NCI-H526 (cell line): ENCODE measurements at places on chromosomes 6 and 20.

GRCh38 chr6:145829950-145830349 is 15.4 kb upstream of the FBXO30 start:
- DNase-seq = no peak

GRCh38 chr6:159973406-159973805 is 4.5 kb downstream of the IGF2R start:
- DNase-seq = no peak

GRCh38 chr6:142700032-142700431 is 244.9 kb downstream of the HIVEP2 start:
- DNase-seq = no peak

- DNase-seq = no peak
Observed at GRCh38 chr6:134166511-134167261, 114.3 kb upstream of the SLC2A12 start.

- DNase-seq = no peak
Observed at GRCh38 chr6:112396221-112396620, 49.1 kb downstream of the RFPL4B start.

- no peak for DNase-seq
Observed at GRCh38 chr6:148431840-148432239, 89.2 kb downstream of the SASH1 start.

DNA sequence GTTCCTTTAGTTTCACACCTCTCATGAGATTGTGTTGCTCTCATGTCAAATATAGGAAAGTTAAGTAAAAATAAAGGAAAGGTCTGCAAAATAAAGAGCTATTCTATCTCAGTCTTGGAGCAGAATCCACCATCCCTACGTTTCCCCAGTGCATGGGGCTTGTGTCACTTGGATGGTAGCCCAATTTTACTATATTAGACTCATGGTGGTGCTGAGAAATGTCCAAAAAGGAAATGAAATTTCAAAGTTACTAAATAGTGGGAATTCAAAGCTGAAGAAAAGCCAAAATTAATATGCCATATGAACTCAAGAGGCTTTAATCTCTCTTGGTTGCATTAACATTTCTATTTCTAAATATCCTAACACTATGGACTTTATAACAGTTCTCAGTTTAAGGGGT is 1283.3 kb upstream of the GJE1 start:
- DNase-seq = no peak

DNA sequence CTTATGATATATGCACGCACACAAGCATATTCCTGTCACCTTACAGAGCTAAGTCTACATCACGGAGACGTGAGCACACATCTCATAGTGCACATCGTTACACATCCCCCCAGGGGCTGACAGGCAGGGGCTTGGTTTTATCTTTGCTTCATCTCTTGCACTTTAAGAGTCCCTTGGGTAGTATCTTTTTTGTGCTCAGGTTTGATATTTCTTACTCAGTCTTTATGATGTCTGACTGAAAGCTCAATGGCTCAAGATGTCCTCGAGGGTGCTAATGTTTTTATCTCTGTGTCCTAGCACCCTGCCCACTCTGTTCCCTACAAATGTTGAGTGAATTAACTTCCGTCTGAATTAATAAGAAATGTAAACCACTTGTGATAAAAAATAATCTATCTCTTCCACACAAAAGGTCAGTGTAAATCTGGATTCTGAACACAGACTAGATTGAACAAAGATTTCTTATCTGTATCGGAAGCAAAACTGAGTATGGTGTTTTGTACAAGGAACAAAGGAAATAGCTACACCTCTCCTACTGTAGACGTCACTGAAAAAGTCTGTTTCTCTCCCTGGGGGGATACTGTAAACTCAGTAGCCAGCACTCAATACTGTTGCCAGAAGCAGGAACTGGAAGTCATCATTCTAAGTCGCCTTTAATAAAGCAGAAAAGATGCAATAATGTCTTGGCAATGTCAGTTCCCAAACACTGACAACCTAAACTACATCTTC is 195.1 kb downstream of the PRKN start:
- no peak for DNase-seq

DNA sequence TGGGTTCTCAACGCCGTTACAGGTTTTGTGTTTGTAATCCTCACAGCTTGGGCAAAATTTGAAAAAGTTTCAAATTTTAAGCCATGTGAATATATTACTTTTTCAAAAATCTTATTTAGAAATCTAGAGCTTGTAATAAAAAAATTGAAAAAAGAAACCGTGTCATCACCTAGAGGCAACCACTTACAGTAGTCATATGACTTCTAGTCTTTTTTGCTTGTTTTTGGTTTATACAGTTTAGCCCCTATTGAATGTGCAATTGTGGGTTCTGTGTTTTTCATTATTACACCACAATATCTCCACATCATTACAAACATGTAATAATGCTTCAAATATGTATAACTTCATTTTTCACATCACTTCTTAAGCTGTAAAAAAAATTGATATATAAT is 888 bp downstream of the DYNLRB1 start:
- DNase-seq = no peak

- DNase-seq = no peak
Observed at GRCh38 chr20:15515691-15516090, 1057.6 kb downstream of the KIF16B start.

GRCh38 chr6:36118550-36119107 is 11.7 kb upstream of the MAPK13 start:
- DNase-seq = no peak

- DNase-seq = no peak
Observed at GRCh38 chr20:43976547-43976946, 61.9 kb downstream of the TOX2 start.

DNA sequence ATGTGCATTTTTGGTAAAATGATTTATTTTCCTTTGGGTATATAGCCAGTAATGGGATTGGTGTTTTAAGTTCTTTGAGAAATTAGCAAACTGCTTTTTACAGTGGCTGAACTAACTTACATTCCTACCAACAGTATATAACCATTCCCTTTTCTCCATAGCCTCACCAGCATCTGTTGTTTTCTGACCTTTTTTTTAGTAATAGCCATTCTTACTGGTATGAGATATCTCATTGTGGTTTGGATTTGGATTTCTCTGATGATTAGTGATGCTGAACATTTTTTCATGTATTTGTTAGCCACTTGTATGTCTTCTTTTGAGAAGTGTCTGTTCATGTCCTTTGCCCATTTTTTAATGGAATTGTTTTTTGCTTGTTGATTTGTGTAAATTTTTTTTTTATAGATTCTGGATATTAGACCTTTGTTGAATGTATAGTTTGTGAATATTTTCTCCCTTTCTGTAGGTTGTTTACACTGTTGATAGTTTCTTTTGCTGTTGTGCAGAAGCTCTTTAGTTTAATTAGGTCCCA is 42.3 kb downstream of the STK4 start:
- DNase-seq = no peak

GRCh38 chr6:36791521-36792135 is 47.6 kb downstream of the CPNE5 start:
- DNase-seq = no peak

- no peak for DNase-seq
Observed at GRCh38 chr20:10769700-10770099, 95.9 kb upstream of the JAG1 start.

DNA sequence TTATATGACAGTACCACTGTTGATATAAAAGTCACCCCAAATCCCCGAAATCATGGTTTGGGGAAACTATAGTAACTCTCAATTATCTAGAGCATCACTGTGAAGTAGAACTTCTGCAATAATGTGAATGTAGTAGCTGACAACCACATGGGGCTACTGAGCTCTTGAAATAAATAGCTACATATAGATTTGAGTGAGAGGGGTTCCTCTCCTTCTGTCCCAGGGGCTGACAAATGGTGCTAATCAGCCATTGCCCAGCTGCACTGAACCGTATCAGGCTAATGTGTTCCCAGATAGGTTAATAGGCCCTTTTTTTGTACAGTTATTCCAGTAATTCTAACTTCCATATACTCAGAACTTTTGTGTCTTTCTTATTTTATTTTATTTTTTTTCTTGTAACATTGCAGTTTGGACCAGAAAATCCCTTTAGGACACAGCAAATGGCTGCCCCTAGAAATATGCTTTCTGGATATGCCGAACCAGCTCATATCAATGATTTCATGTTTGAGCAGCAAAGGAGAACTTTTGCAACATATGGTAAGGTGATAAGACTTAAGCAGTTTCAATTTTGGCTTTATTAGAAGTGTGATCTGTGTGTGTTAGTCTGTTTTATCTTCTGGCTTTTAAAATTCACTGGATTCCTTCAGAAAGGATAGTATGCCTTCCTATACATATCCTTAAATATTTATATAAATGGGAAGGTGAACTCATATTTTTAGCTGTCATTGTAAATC is 21.1 kb downstream of the CDC40 start:
- no peak for DNase-seq

DNA sequence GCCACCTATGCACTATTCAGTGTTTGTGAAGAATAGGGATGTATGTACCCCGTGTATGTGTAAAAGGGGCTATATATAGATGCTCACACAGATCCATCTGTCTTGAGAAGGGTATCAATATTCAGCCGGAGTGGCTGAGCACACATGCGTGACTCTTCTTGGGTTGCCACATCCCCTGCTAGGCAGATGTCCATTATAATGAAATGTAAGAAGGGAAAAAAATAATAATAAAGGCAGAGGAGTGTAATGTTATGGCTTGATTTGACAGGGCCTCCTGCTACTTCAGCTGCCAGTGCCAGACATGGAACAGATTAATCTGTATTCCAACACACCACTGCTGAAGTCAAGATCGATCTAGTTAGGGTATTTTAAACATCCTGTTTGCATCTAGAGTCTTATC is 74.2 kb upstream of the VSTM2L start:
- no peak for DNase-seq

DNA sequence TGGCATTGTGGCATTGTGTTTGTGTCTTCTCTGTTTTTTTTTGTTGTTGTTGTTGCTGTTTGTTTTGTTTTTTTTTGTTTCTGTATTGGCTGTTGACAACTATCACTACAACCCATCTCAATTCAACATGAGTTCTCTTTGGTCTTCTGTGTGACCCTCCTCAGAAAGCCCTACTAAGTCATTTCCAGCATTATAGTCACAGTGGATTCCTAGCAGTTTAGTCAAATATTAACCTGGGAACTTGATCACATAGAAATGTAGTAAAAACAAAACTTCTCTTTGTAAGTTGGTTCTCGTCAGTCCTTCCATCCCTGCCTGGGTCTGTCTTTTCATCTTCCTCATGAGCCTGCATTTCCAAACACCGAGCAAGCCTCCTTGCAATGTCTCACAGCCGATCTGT is 16.8 kb downstream of the SLC17A2 start:
- no peak for DNase-seq

DNA sequence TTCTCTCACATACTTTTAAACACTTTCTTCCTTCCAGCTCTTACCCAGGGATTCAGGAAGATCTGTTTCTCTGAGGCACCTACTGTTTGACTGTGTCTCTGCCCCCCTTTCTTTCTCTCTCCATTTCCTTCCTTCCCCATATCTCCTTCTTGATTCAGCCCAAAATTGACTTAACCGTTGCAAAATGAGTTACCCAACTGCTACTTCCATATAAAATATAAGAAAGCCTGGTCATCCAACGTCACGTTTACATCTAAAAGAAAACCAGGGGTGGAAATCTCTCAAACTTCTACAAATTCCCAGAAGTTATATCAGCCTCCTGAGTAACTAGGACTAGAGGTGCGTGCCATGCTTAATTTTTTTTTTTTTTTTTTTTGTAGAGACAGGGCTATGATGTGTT is 95.2 kb upstream of the INSM1 start:
- no peak for DNase-seq

DNA sequence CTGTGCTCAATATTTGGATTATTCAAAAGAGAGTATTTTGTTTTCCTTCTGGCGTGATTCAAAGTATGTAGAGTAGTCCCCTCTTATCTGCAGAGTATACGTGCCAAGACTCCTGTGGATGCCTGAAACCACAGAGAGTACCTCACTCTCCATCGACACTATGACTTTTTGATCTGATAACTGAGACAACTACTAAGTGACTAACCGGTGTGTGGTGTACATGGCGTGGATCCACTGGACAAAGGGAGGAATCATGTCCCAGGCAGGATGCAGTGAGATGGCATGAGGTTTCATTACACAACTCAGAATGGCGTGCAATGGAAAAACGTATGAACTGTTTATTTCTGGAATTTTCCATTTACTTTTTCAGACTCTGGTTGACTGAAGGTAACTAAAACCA is 112.2 kb upstream of the PDE7B start:
- DNase-seq = no peak

DNA sequence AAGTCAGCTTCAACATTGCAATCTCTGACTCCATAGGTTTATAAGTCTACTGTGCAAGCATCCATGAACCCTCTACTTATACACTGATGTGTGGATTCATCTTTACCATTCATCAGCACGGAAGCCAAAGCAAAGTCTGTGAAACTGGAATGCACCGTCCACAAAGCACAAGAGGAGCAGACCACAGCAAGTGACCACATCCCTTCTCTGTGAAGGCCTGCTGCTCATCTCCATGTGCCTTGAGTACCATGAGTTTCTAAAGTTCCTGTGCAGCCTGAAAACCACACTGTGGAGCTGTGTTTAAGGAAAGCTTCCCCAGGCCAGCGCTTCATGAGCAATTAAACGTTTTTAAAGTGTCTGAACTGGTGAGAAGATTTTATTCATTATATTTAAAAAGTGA is 20.0 kb downstream of the GABRR1 start:
- no peak for DNase-seq

DNA sequence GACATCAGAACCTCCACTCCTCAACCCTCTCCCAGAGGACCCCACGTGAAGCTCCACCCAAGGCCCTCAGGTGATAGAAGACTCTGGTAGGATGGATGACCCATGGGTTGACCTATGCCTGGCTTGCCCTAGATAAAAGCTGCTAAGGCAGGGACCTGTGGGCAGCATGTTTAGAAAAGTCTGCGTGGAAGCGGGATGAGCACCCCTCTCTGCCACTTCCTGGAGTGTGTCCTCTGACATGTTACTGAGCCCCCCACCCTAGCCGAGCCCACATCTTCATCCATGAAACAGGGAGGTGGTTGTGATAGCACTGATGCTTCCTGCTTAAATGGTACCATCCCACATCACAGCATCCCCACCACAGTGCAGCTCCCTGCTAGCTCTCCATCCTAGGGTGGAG is 21.8 kb downstream of the MOCS1 start:
- no peak for DNase-seq

DNA sequence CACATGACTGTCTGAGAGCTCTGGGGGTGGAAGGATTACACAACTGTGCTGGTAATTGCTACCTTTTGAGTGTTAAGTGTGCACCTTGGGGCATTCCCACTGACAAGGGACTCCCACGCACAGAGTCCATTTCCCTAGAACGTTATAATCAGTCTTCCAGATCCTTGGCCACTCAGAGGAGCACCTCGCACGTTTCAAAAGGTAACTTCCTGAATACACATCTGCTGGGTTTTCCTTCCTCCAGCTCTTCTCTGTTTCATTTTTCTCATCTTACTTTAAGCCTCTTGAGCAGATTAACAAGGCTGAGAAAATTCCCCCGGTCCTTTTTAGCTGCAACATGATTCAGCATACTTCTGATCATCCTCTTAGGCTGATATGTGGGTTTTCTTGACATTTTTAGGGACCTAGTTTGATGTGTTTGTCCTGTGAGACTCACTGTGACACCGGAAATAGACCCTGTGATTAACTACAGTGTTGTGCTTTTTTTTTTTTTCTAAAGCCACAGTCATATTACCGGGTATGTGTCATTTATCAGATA is 98.4 kb upstream of the DUSP22 start:
- no peak for DNase-seq

- no peak for DNase-seq
Observed at GRCh38 chr20:43955062-43955749, 40.6 kb downstream of the TOX2 start.
